Fibroblast of lung (primary cell): ENCODE measurements at places on chromosomes 7 and 10.

DNA sequence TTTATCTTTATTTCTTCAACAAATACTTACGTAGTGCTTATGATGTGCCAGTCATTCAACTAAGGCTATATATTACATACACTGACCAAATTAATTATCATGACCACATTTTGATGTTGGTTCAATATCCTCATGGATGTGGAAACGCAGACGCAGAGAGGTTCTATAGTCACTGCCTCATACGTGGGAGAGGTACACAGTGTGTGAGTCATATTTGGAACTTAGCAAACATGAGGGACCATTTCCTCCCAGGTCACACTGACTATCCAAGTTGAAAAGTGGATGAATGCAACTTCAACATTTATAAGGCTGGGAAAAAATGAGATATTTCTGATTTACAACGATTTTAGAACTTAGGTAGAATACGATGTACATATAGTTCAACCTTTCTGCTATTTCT, 113.6 kb downstream of the PRLHR start:
- DNase-seq, result no peak

DNA sequence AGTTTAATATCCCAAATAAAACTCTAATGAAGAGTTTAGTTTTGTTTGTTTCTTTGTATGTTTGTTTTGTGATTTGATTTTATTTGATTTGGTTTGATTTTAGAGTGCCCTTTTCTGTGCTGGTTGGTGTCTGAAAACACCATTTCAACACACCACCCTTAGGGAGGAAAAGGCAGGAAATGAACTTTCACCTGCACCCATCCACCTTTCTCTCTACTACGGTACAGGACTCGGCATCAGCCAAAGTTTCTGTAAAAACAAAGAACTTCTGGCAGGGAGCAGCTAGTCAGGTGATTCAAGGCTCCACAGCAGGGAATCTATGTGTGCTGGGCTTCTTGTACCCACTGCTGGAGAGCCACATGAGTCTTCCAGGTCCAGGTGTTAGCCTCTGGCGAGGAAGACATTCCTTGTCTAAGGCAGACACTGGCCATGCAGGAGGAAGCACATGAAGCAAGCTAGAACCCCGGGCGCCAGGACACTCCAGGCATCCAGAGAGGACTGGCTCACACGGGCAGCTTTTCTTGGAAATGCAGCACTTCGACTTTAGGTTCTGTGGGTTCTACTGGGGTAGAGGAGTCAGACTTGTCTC, 22.1 kb upstream of the STK17A start:
- DNase-seq, result no peak

DNA sequence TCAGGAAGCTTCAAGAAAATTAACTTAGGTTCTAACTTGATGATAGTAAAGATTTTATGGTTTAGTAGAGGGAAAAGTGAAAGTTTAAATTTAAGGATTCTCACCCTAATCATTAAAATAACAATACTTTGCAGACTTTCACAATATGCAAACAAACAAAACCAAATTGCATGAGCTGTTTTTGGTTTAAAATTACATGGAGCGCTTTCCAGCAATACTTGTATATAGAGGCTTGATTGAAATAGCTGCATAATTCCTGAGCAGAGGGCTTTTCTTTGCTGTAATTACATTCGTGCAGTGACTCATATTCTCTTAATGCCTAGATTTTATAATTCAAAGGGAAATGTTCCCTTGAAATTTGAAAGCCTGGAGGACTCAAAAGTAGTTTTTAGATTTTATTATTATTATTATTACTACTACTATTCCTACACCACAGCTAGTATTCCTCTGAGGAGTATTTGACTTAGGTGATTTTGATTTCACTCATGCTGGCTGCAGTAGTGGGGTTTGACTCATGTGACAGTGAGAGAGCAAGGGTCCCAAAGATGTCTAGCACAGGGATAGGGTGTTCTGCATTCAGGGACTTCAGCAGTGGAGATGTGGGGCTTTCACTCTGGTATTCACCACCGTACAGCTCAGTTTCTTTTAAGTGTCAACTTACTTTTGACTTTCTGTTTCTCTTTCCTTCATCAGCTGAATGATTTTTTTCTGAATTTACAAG, 138.1 kb downstream of the ADAM22 start:
- DNase-seq, result peak; percentile 24

- DNase-seq, result no peak
Observed at GRCh38 chr10:25959540-25960232, 25.7 kb downstream of the MYO3A start.

DNA sequence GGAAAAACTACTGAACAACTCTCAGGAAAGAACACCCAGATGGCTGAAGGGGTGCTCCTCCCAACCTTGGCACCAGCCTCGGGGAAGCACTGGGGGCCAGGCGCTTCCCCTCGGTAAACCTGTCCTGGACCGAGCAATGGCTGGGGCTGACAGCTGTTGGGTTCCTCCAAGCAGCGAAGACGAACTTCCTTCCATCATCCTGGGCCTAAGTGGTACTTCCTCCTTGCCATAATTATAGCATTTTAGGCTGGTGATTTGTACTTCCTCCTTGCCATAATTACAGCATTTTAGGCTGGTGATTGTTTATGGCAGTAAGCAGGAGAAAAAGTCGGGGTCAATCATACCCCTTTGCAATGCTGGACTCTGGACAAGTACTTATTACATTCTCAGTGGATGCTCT, 69.3 kb downstream of the MYOF start:
- no peak for DNase-seq

DNA sequence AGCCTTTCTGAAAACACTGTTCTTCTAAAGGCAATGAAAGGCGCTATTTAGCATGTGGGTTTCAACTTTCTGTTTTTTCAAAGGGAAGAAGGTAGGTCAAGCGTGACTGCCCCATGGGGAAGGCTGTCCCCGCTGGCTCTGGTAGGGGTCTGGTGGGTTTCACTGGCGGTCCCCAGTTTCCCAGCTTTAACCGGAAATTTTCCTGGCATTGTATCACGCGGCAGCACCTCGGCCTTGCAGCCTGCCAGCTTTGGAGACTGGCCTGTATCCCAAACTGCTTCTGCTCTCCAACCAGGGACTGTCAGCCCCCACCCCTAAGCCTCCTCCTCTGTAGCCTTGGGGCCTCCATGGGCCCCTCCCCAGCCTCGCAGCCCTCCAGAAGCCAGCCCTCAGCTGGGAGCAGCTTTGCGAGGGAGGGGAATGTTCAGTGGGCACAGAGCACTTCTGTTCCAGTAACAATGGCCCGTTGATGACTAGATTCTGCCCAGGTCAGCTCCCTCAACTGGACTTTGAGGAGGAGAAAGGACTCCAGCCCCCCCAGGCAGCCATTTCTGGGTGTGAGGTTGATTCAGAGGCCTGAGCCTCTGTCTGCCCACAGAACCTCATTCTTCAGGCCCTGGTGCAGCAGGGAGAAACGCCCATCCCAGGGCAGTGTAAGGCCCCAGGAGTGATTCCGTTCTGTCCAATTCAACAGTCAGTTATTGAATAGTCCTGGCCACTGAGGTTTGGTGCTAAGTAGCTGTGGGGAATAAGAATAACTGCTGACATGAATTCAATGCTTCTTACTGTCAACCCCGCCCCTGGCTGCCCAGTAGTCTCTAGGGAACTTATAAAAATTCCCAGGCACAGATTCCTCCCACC, 17.1 kb downstream of the CHST3 start:
- peak; percentile 50 for DNase-seq

GRCh38 chr10:119206603-119207365, 587 bp upstream of the GRK5 start:
- DNase-seq, result peak; percentile 60

DNA sequence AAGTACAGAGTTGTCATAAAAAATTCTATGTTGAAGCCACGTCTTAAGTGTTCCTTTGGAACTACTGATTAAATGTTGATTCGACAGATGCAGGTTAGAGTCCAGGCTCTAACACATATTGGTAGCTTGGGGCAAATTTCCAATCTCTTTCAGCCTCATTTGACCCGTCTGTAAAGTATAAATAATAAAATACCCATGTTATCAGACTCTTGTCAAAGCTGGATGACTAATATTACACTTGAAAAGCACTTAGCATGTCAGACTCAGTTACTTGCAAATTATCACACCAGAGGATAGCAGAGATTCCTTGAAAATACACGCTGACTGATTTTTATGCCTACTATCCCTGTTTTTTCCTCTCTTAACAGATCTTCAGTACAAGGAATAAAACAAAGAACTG, 18.1 kb upstream of the MACC1 start:
- no peak for DNase-seq

DNA sequence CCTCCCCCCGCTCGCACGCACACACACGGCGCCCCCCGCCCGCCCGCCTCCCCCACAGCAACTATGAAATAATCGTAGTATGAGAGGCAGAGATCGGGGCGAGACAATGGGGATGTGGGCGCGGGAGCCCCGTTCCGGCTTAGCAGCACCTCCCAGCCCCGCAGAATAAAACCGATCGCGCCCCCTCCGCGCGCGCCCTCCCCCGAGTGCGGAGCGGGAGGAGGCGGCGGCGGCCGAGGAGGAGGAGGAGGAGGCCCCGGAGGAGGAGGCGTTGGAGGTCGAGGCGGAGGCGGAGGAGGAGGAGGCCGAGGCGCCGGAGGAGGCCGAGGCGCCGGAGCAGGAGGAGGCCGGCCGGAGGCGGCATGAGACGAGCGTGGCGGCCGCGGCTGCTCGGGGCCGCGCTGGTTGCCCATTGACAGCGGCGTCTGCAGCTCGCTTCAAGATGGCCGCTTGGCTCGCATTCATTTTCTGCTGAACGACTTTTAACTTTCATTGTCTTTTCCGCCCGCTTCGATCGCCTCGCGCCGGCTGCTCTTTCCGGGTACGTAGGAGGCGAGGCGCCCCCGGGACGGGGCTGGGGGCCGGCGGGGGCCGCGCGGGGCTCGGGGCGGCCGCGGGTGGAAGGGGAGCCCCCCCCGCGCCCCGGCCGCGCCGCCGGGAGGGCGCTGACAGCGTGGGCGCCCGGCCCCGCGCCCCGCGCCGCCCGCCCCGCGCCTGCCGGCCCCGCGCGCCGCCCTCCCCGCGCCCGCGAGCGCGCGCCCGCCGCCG, 441 bp downstream of the BMI1 start:
- DNase-seq, result peak; percentile 75

DNA sequence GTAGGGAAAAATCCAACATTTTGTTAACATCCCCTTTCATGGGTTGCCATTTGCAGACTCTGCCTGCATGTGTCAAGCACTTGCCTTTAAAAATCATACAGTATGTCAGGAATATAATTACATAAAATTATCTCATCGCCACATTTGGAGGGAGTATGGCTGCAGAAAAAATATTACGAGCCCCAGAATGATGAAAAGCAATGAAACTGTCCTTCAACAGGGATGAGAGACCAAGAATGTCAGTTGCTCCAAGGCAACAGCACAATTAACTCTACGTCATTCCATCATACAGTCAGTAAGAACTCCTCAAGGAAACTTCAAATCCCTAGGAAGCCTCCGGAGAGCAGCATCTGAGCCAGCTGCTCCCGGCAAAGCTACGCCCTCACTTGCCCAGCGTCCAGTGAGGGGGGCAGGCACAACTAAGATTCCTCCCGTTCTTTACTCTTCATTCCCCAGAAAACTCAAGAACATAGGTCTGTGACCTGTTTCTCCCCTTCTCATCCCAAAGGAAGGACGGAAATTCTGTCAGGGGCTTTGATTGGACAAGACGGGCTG, 132.9 kb downstream of the ANLN start:
- DNase-seq, result no peak

DNA sequence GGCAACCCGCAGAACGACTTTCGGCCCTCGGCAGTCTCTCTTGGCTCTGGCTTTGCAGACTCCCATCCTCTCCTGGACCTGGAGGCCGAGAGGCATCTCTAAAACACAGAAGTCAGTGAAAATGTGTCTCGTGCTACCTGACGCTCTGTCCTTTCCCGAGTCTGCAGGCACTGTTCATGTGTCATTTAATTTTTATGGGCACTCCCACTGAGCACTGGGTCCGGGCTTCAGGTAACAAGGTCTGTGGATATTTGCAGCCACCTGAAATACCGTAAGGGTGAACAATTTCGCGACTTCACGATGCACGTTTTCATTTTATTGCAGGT, 96.8 kb downstream of the GLRX3 start:
- DNase-seq, result no peak

DNA sequence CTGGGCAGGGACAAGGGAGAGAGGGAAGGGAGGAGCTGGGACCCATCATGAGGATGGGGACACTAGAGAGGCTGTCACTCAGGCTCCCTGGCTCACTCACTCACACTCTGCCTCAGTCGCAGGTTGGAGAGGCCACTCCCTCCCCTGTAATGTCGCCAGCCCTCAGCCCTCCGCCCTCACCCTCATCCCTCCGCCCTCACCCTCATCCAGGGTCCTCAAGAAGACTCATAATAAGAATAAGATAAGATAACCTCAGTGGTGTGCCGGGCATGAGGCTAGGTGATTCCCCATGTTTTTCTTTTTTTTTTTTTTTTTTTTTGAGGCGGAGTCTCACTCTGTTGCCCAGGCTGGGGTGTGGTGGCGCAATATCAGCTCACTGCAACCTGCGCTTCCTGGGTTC, 92.2 kb downstream of the GTF2IRD1 start:
- DNase-seq, result no peak

DNA sequence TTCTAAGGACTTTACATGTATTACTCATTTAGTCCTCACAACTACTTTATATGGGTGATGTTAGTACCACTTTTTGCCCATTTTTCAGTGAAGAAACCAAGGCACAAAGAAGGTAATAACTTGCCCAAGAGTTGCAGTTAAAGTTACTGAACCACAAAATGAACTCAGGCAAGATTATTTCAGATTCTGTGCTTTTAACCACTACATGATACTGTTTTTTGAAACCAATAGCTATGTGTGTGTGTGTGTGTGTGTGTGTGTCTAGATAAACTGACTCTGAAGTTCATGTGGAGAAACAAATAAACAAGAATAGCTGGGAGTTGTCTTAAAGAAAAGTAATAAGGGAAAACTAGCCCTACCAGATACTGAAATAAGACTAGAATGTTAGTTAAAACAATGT, 60.8 kb upstream of the OIT3 start:
- no peak for DNase-seq

- DNase-seq, result peak; percentile 67
Observed at GRCh38 chr7:105304040-105304895, 84.5 kb downstream of the SRPK2 start.

- no peak for DNase-seq
Observed at GRCh38 chr10:61961278-61961677, 59.8 kb downstream of the ARID5B start.

DNA sequence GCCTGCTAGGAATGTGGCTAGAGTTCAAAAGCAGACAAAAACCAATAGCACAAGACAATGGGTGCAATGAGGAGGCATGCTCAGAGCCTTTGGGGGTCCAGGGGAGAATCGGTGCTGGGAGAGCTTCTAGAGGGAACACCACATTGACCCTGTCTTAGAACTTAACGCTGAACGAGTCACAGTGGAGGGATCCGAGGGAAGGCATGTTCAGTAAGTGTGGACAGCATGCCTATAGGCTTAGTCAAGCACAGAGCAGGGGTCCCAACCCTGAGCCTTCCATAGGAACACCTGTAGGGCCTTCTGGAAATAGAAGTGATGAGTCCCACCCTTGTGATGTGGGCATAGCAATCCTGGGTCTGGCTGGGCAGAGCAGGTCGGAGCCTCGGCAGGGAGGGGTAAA, 148.7 kb downstream of the PKD1L1 start:
- DNase-seq, result no peak

GRCh38 chr7:157210682-157211081, 72.0 kb downstream of the UBE3C start:
- no peak for DNase-seq

- no peak for DNase-seq
Observed at GRCh38 chr10:85545874-85546273, 820.7 kb downstream of the GRID1 start.
